ENCODE measurements at places on chromosomes 7 and 10. TPM values are rescaled to one million over a fixed set of nuclear protein-coding genes. Genes with fewer than 3 reads are reported as not detected.

DNA sequence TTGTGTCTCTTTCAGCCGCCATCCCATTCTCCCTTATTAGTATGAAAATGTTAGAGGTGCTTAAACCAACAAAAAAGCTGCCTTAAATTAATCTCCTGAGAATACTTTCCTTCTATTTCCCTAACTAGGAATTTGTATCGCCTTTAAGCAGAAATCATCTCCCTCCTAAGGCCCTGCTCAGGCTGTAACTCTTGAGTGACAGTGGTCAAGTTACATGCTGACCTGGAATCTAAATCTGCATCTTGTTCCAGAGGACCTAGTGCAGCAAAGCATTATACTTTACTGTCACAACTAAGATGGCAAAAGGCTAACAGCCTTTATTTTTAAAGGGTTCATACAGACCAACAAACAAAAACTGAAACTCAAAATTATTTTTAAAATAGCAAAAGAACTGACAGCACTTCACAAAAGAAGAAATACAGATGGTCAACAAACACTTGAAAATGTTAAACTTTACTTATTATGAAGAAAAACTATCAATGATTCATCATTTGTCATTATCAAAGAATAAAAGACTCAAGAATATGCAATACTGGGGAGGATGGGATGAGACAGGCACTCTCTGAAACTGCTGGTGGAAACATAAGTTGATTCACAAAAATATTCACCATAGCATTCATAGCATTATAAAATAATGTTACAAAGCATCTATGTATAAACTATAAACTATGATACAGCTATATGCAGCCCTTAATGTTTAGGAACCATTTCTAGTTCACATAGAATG lies 11.0 kb downstream of the CYREN start:
- no peaks in the 10 kb centered on the region for H3K27me3 ChIP-seq
- DNase-seq = no peak
- H3K36me3 ChIP-seq = no peaks in the 10 kb centered on the region
- H3K4me1 ChIP-seq = peaks cover 77% of the 10 kb centered on the region

GRCh38 chr10:11238893-11239292 lies 221.2 kb downstream of the CELF2 start:
- DNase-seq = no peak
- no peaks in the 10 kb centered on the region for H3K27me3 ChIP-seq
- H3K36me3 ChIP-seq = no peaks in the 10 kb centered on the region
- no peak overlapping the region for H3K27ac ChIP-seq
- no peak overlapping the region for H3K4me3 ChIP-seq
- H3K4me1 ChIP-seq = peaks cover 7% of the 10 kb centered on the region

DNA sequence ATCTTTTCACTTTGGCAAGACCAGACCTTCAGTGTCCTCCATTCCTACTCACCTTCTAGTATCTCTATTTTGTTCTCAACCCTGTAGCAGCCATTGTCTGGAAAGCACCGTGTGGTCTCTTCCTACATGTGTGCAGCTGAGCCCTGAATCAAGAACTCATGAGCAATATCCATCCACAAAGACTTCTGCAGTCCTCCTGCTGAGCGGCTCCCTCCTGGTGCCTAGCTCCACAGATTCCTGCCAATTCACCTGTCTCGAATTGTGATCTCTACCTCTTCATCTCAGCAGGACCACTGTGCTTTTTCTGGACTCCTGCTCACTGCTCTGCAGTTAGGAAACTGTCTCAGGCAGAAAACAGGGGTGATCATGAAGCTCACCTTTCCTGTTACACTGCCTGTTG lies 118.8 kb downstream of the RELN start:
- no peaks in the 10 kb centered on the region for H3K4me1 ChIP-seq
- no peaks in the 10 kb centered on the region for H3K27me3 ChIP-seq
- DNase-seq = no peak
- H3K4me3 ChIP-seq = no peak overlapping the region

DNA sequence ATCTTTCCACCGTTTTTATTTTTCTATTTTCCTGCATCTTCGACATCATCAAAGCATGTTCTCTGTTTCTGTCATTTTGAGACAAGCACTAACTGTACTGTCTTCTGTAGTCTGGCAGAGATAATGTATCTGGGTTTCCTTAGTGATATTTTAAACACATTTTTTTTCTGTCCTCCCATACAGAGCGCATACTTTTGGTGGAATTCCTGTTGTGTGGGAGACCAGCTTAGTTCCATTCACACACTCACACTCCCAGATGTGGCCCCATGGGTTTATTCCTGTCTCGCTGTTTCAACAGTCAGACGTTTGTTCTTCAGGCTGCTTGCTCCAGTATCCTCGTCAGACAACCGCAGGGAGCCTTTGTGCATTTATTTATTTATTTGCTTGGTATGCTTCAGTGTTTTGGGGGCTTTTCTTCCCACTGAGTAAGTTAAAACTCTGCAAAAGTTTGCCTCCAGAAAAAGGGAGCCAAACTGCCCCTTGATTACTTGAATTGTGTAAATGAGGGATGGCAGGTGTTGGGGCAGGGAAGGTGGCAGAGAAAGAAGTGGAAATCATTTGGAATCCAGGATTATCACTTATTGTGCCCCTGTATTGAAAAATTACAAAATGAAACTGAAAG lies 456.8 kb upstream of the KLF6 start:
- DNase-seq = no peak
- no peaks in the 10 kb centered on the region for H3K36me3 ChIP-seq
- peak overlapping the region; percentile 73 for H3K27ac ChIP-seq
- H3K27me3 ChIP-seq = no peaks in the 10 kb centered on the region

GRCh38 chr7:30363778-30364563 lies 79.6 kb downstream of the ZNRF2 start:
- H3K27me3 ChIP-seq = no peaks in the 10 kb centered on the region
- H3K4me1 ChIP-seq = peaks cover 12% of the 10 kb centered on the region
- H3K4me3 ChIP-seq = no peak overlapping the region

DNA sequence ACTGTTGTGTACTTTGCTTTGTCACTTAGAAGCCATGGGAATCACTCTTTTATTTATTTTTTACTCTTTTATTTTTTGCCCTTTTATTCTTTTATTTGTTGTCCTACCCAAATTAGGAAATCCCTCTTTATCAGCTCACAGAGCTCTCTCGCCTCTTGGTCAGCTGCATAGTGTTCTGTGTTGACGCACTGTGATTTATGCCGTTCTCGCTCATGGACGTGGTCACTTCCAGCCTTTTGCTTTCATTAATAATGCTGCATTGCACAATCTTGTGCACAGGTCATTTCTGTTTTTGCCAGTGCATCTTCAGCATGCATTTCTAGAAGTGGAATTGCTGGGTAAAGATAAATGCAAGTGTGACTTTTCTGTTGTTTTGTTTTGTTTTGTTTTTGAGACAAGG lies 42.3 kb downstream of the FBH1 start:
- H3K4me1 ChIP-seq = no peaks in the 10 kb centered on the region
- H3K4me3 ChIP-seq = no peak overlapping the region
- H3K27me3 ChIP-seq = no peaks in the 10 kb centered on the region
- peaks cover 13% of the 10 kb centered on the region for H3K36me3 ChIP-seq

DNA sequence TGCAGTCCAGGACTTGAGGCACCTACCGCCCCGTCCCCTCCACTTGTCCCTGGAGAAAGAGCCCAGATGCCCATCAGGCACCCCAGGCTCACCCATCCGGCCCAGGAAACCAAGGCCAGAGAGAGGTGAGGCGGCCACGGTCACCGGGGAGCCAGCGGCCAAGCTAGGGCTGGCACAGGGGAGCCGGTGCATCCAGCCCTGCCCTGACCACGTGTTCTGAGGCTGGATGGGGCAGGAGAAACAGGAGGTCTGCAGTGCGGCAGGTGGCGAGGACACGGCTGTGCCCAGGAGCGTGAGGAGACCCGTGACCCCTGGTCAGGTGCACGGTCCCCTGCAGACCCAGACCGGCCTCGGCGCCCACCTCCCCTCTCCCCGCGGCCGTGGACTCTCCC lies 27.6 kb downstream of the UNCX start:
- no peak overlapping the region for H3K27ac ChIP-seq
- DNase-seq = no peak
- no peaks in the 10 kb centered on the region for H3K36me3 ChIP-seq
- no peaks in the 10 kb centered on the region for H3K4me1 ChIP-seq
- no peak overlapping the region for H3K4me3 ChIP-seq

GRCh38 chr7:111595780-111596179 lies 33.5 kb upstream of the IMMP2L start:
- H3K27me3 ChIP-seq = no peaks in the 10 kb centered on the region
- no peaks in the 10 kb centered on the region for H3K4me1 ChIP-seq
- H3K4me3 ChIP-seq = no peak overlapping the region
- H3K27ac ChIP-seq = no peak overlapping the region

DNA sequence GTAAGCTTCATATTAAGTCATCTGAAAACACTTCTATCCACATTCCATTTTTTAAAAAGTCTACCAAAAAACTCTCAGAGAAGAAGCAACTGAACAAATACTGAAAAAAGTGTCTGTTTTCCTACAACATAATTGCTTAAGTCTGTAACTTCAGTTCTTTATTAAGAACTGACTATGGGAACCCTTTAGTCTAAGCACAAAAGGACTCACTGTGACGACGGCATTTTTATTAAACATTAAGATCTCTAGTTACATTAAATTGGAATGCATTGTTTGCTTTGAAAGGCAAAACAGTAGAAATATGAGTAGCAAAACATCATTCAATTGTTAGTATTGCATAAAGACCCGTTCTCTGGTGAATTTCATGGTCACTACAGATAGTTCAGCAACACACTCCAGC lies 5.8 kb upstream of the FAM3C start:
- H3K4me1 ChIP-seq = no peaks in the 10 kb centered on the region
- DNase-seq = no peak
- no peaks in the 10 kb centered on the region for H3K36me3 ChIP-seq
- H3K27ac ChIP-seq = no peak overlapping the region
- H3K4me3 ChIP-seq = no peak overlapping the region

DNA sequence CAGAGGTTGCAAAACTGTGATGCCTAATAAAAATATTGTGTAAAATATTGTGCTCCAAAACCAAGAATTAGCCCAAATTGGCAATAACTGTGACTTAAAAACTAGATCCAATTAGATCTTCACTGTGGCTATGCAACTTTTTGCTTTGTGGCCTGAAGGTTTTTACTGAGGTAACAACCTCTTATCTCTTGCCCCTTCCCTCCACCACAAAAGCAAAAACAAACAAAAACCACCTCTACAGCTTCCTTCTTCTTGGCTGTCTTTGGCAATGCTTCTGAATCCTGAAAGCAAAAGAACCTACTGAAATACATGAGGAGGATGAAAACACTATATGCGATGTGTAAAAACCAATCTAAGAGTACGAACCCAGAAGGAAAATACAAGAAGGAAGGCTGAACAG lies 226.7 kb upstream of the MBL2 start:
- no peak overlapping the region for H3K4me3 ChIP-seq
- no peak for DNase-seq
- no peaks in the 10 kb centered on the region for H3K36me3 ChIP-seq

GRCh38 chr7:144713850-144714249 lies 122.0 kb downstream of the TPK1 start:
- H3K4me1 ChIP-seq = no peaks in the 10 kb centered on the region
- no peak overlapping the region for H3K4me3 ChIP-seq
- DNase-seq = no peak

GRCh38 chr10:66329147-66329546 lies 596.7 kb upstream of the LRRTM3 start:
- H3K36me3 ChIP-seq = no peaks in the 10 kb centered on the region
- no peak overlapping the region for H3K27ac ChIP-seq
- no peaks in the 10 kb centered on the region for H3K27me3 ChIP-seq
- H3K4me1 ChIP-seq = no peaks in the 10 kb centered on the region

DNA sequence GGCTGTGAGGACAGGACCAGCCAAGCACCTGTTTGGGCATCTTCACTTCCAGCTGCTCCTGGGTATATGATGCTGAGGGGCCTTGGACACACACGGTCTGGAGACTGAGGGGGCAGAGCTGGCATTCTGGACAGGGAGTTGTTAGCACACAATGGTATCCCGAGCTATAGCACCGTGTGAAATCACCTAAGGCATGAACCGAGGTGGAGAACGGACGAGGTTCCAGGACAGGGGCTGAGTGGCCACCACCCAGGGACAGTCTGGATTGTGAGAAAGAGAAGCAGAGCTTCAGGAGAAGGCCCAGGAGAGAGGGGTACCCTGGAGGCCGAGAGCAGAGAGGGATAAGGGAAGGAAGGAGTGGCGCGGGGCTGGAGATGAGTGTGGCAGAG lies 571.8 kb downstream of the TCERG1L start:
- no peak overlapping the region for H3K4me3 ChIP-seq
- no peak overlapping the region for H3K27ac ChIP-seq
- DNase-seq = no peak

DNA sequence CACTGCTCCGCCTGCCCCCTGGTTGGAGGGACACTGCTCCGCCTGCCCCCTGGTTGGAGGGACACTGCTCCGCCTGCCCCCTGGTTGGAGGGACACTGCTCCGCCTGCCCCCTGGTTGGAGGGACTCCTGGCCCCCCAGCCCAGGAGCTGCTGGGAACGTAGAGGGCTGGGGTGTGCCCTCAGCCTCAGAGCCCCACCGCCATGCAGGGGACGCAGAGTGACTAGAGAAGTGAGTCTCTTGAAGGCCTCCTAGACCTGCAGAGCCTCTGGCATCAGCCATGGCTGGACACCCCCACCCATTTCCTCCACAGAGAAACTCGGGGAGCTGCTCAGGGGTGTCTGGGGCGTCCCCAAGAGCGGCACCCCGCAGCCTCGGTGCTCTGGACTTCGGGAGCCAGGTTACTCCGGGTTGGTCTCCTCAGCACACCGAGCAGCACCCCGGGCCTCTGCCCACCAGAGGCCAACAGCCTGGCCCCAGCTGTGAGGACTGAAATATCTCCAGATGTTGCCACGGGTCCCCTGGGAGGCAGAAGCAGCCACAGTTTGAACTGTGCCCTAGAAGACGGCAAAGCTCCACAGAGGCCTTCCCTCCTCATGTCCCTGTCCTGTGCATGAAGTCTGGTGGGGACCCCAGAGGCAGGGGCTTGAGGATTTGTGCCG lies 191.9 kb downstream of the ELFN1 start:
- DNase-seq = no peak
- H3K27ac ChIP-seq = no peak overlapping the region
- no peaks in the 10 kb centered on the region for H3K27me3 ChIP-seq
- H3K4me3 ChIP-seq = no peak overlapping the region
- no peaks in the 10 kb centered on the region for H3K36me3 ChIP-seq

GRCh38 chr7:68718097-68718551 lies 880.2 kb upstream of the AUTS2 start:
- no peak overlapping the region for H3K27ac ChIP-seq
- H3K4me3 ChIP-seq = no peak overlapping the region
- no peaks in the 10 kb centered on the region for H3K4me1 ChIP-seq

- H3K27ac ChIP-seq = no peak overlapping the region
- H3K36me3 ChIP-seq = no peaks in the 10 kb centered on the region
- no peak overlapping the region for H3K4me3 ChIP-seq
- peaks cover 11% of the 10 kb centered on the region for H3K4me1 ChIP-seq
- DNase-seq = no peak
Measured at GRCh38 chr10:74643596-74643975, 182.8 kb upstream of the KAT6B start.

DNA sequence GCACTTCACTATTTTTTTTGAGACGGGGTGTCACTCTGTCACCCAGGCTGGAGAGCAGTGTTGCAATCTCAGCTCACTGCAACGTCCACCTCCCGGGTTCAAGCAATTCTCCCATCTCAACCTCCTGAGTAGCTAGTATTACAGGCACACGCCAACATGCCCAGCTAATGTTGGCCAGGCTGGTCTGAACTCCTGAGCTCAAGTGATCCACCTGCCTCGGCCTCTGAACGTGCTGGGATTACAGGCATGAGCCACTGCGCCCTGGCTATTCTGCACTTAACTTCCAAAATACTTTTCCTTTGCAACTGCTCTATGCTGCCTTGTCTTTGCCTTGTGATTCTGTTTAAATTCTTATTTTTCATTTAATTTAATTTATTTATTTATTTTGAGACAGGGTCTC lies 67.0 kb upstream of the ZNF479 start:
- DNase-seq = no peak
- H3K4me1 ChIP-seq = no peaks in the 10 kb centered on the region
- H3K36me3 ChIP-seq = no peaks in the 10 kb centered on the region
- no peaks in the 10 kb centered on the region for H3K27me3 ChIP-seq
- no peak overlapping the region for H3K4me3 ChIP-seq

The STEAP4 gene
- 31.4 TPM for total RNA-seq

The GNGT1 gene
- not detected for total RNA-seq

The FOXP2 gene
- 6.0 TPM for total RNA-seq

The ABCB1 gene
- 1.4 TPM for total RNA-seq
